ENCODE measurements at places on chromosomes 13 and 19. TPM values are rescaled to one million over a fixed set of nuclear protein-coding genes. Genes with fewer than 3 reads are reported as not detected.

The KCNC3 gene
- total RNA-seq = 0.90 TPM

The TMEM38A gene
- 1.9 TPM for total RNA-seq

The IGSF23 gene
- not detected for total RNA-seq

The ZIM2 gene
- 0.33 TPM for total RNA-seq

The PRODH2 gene
- total RNA-seq = not detected

The SMIM44 gene
- not detected for total RNA-seq

The CACNG7 gene
- not detected for total RNA-seq

The PODNL1 gene
- 2.4 TPM for total RNA-seq

GRCh38 chr13:19984430-19985218 lies 26.1 kb downstream of the ZMYM2 start:
- DNase-seq = no peak

GRCh38 chr19:45994456-45994997 lies 740 bp upstream of the CCDC61 start:
- DNase-seq = no peak

GRCh38 chr13:44762911-44763310 lies 186.8 kb upstream of the TSC22D1 start:
- no peak for DNase-seq

DNA sequence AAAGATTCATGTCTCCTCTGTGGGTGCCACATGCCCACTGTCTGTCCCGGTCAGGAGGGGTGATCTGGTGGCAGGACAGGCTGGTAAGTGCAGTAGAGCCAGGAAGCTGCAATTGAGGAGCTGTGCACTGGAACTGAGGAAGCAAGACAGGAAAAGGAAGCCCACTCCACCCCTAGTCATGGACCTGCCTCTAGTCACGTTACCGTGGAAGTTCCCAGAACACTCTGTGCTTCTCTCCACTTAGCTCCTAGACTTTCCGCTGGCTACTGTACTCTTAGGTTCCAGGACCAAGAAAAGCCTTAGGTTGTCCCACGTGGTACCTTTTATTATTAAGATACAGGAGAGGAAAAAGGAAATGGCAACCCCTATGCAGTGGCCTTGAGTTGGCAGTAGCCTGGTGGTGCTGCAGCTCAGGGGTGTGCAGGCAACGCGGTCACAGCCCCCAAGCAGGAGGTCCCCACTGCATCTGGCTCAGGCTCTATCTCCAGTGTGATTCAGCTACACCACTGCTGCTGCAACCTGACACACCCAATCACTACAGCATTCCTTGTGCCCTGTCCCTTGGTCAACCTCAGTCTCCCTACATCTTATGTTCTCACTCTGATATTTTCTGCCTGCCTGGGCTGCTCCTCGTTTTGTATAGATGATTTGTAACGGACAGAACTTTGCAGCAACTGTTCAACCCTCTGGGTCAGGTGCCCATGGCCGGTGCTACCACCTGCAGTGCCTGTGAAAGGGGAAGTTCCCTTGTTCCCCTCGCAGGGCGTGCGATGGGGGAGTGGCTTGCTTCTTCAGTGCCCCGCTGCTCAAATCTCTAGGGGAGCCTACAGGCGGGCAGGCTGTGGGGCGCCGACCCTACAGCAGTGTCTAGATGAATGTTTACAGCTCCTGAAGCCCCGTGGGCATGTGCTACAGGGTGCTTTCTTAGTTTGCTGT lies 24.4 kb upstream of the GPR12 start:
- DNase-seq = no peak

DNA sequence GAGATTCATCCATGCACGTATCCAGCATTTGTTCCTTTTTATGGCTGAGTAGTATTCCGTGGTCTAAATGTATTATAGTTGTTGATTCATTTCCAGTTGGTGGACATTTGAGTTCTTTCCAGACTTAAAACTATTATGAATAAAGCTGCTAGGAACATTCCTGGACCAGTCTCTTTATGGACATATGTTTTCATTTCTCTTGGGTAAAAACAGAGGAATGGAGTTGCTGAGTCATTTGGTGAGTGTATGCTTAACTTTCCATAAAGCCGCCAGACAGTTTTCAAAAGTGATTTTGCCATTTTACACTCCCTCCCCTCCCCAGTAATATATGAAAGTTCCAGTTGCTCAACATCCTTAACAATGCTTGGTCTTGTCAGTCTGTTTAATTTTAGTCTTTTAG lies 116.4 kb downstream of the TSHZ3 start:
- DNase-seq = no peak

GRCh38 chr13:106156468-106156867 lies 379.0 kb downstream of the EFNB2 start:
- DNase-seq = no peak

DNA sequence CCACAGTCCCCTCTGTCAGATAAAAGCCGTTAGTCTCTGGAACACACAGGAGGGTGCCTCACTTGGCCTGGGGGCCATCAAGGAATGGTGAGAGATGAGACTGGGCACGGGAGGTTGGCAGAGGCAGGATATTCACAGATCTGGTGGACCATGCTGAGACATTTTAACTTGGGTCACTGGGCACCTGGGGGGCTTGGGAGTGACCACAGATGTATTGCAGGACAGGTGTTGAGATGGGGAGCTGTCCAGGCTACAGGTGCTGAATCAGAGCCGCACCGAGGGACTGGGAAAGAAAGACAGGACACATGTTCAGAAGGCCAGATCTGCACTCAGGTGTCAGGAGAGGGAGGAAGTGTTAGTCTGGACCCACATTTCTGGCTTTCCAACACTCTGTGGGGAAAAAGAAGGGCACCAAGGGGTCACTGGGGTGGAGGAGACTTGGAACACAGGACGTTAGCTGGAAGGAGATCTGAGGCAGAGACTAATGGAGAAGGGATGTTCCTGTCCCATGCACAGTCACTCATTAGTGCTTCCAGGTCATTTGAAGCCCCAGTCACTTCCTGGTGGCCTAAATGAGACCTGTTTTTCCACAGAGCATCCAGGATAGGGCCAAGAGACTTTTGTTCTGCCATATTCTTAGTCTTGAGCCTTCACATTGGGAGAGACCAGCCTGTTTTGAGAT lies 56.1 kb downstream of the CHST8 start:
- DNase-seq = peak; percentile 45

DNA sequence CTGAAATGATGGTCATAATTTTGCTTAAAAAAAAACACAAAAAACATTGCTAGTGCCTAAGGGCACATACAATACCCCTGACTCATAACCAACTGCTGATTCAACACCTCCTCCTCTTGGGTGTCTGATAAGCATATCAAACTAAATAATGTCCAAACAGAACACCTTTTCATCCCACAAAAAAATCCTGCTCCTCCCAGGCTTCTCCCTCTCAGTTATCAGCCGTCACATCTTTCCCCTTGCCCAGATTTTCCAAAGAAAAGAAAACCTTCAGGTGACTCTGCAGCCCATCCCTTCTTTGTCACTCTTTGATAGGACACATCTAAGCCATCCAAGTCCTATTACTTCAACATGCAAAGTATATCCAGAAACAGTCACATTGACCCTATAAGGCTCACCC lies 46.9 kb downstream of the ABCC4 start:
- no peak for DNase-seq

DNA sequence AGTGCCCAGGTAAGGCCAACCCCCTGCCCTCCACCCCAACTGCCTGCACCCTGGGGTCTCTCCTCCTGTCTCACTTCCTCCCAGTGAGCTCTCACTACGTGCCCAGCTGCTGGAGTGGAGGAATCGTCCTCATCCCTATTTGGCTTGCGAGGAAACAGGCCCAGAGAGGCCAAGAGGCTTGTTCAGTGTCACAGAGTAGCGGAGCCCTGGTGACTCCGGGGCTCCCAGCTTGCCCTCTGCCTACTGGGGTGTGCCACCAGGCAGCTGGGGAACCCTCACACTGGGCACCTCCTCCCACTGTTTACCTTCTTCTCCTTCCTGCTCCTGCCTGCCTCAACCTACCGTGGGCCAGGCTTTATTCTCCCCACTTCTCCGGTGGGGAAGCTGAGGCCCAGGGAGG lies 5.6 kb downstream of the TMED1 start:
- no peak for DNase-seq

DNA sequence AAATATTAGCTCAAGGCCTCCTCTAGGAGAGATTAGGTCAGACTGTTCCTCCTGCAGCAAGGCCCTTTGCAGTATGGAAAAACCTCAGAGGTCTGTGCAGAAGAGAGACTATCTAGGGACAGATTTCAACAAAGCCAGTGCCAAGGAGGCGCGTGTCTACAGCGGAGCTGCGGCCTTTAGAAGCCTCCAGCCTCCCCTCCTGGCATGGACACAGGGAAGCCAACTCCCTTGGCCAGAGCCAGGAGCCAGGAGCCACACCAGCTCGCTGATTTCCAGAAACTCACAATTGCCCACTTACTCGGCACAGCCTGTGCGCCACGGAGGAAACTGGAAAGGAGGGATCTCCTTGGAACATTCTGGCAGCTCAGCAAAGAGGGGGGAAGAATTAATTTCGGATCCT lies 63.4 kb downstream of the INSR start:
- peak; percentile 90 for DNase-seq

DNA sequence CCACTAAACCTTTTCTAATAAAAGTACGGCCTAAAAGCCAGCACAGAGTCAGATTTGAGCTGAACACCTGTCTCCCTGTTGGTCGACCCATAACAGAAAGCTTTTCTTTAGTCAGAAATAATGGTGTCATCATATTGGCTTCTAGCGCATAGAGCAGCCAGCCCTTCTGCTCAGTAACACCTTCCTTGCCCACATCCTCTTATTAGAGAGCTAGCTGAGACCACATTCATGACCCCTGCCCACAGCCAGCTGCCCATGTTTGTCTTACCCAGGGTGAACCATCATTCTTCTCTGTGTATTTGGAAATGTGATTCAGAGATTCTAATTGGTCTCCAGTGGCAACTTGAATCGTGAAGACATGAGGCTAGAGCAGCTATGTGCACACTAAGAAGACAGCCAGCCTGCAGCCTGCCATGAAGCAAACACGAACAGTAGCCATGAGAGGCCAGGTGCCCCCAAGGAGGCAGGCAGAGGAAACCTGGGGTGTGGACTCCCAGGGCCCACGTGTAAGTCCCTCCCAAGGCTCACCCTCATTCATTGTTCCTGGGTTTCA lies 82.3 kb upstream of the PDCD5 start:
- no peak for DNase-seq

- no peak for DNase-seq
Observed at GRCh38 chr13:99018418-99019180, 40.7 kb upstream of the DOCK9 start.

- DNase-seq = peak; percentile 70
Observed at GRCh38 chr13:112896736-112897602, 72.0 kb upstream of the MCF2L start.

DNA sequence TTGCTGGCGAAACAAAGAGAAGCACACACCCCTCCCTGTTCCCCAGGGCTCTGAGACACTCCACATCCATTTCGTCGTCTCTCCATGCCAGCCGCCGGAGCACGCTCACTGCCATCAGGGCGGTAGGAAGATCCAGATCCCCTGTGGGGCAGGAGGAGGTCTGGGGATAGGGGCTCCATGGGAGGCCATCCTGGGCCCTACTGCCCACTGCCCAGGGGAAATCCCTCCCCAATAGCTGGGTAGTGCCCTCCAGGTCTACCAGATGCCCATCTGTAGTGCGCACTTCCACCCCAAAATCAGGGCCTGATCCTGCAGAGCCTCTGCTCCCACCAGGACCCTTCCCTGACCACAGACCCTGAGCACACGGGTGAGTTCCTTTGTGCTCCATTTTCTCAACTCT lies 80.3 kb downstream of the EFNB2 start:
- no peak for DNase-seq

GRCh38 chr13:34156841-34157365 lies 339.0 kb downstream of the RFC3 start:
- peak; percentile 88 for DNase-seq

GRCh38 chr19:49157445-49158224 lies at the start of gene TRPM4:
TRPM4 (plus strand) TSS chr19:49157792; CDS start chr19:49157867, 75 bp downstream.
- DNase-seq = peak; percentile 95
